Progenitor cell of endocrine pancreas (in vitro differentiated cells): ENCODE measurements at places on chromosomes 1 and 21. TPM values are rescaled to one million over a fixed set of nuclear protein-coding genes. Genes with fewer than 3 reads are reported as not detected.

The OR2M4 gene
- not detected in 2 replicates for total RNA-seq

The RHCE gene
- total RNA-seq = not detected in 2 replicates

The CBR3 gene
- total RNA-seq = not detected in 2 replicates

The TMEM81 gene
- total RNA-seq = 4.8 and 5.1 TPM in 2 replicates

The ILDR2 gene
- 1.4 and 1.7 TPM in 2 replicates for total RNA-seq

The SPRR2G gene
- not detected in 2 replicates for total RNA-seq

The AJAP1 gene
- 0.46 and 0.60 TPM in 2 replicates for total RNA-seq

The THEM5 gene
- total RNA-seq = not detected in 2 replicates

The UTS2 gene
- total RNA-seq = not detected in 2 replicates

The CD247 gene
- total RNA-seq = not detected in 2 replicates

The GBP1 gene
- total RNA-seq = not detected in 2 replicates

The BTBD8 gene
- 7.7 and 8.2 TPM in 2 replicates for total RNA-seq

DNA sequence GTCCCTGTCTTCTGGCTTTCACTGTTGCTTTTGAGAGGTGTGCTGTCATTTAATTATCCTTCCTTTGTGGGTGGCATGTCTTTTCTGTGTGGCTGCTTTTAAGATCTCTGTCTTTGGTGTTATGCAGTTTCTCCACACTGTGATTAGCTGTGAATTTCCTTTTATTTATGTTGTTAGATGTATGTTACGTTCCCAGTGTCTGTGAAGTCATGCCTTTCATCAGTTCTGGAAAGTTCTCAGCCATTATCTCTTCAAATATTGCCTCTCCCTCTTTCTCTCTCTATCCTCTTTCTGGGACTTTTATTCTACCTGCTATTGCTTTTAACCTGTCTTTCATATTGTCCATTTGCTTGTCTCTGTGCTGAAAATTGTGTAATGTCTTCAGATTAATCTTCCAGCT, 21.0 kb upstream of the CSF3R start:
- H3K4me1 ChIP-seq = no peaks in the 10 kb centered on the region
- H3K4me3 ChIP-seq = no peak overlapping the region
- no peaks in the 10 kb centered on the region for H3K27me3 ChIP-seq
- H3K36me3 ChIP-seq = no peaks in the 10 kb centered on the region
- H3K27ac ChIP-seq = no peak overlapping the region

DNA sequence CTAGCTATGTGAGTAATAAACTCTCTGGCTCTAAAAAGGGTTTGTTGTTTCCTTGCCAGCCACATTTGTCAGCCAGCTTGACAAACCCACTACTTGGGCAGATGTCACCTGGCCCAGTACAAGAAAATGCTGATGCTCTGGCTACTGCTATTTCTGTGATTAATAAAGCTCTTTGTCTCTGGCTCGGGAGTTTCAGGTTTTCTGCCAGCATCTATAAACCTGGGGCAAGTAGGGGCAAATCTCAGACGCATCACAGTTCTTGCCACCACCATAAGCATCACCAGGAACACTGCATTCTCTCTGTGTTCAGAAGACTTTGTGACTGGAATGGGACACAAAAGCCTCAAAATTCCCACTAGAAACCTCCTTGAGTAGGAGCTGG, 2.5 kb downstream of the ITLN2 start:
- no peaks in the 10 kb centered on the region for H3K36me3 ChIP-seq
- H3K27me3 ChIP-seq = no peaks in the 10 kb centered on the region
- peak overlapping the region; percentile 22 for H3K27ac ChIP-seq
- peaks cover 35% of the 10 kb centered on the region for H3K4me1 ChIP-seq
- no peak for DNase-seq

- peaks cover 52% of the 10 kb centered on the region for H3K27me3 ChIP-seq
- no peaks in the 10 kb centered on the region for H3K4me1 ChIP-seq
- no peak overlapping the region for H3K4me3 ChIP-seq
- DNase-seq = no peak
- no peak overlapping the region for H3K27ac ChIP-seq
- H3K36me3 ChIP-seq = peaks cover 1% of the 10 kb centered on the region
Measured at GRCh38 chr1:167440345-167440744, 78.0 kb downstream of the CD247 start.

DNA sequence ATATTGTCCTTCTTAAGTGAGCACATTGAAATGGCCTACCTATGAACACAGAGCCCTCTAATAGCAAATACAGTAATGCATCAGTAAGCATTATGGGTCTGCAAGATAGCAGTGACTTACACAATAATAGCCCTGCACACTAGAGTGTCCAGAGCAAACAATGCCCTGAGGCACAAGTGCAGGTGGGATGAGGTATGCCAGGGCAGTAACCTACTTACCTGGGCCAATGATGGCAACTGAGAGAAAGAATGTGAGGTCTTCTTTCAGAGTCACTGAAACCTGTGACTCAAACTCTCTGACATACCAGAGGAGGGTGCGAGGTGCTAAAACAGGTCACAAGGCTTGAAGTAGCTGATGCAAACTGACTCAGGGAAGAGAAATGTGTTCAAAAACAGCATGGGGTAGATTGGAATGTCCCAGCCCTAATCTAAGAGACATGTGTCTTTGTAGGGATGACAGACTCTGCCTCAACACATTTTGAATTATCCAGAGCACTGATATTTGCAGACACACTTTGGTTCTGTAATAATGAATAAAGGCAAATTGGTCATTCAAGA, 168.5 kb upstream of the RUNX1 start:
- no peak overlapping the region for H3K27ac ChIP-seq
- no peak for DNase-seq
- no peaks in the 10 kb centered on the region for H3K27me3 ChIP-seq
- H3K36me3 ChIP-seq = no peaks in the 10 kb centered on the region

DNA sequence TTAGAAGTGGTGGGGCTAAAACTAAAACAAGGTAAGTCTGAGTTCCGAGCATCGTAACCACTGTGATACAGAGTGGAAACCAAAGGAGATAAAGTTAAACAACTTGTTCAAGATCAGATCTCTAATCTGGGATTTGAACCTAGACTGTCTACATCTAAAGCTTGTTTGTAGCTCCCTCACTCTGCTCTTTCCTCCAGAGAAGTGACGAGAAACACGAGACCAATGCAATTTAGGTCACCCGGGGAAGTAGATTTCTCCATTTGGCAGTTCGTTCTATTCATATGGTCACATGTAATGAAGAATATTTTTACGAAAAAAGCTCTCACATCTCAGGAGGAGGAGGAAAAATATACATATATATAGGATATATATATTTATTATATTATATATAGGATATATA, 1.8 kb downstream of the ADORA3 start:
- peaks cover 4% of the 10 kb centered on the region for H3K27me3 ChIP-seq
- DNase-seq = no peak
- H3K36me3 ChIP-seq = no peaks in the 10 kb centered on the region
- H3K4me1 ChIP-seq = no peaks in the 10 kb centered on the region

DNA sequence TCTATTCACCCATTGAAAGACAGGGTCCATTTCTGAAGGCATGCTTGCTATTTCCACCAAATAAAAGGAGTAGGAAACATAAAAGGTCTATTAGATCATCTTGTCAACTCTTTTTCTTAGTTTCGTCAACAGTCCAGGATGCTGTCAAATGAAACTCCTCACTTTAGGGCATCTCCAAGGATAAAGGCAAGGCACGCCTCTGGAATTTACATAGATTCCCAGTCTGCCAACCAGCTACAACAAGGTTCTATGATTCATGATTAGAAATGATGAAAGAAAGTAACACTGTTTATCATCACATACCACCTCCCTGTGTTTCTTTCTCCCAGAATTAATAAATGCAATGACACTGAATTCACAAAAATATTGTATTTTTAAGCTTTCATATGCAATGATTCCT, 636.3 kb downstream of the LTN1 start:
- no peak overlapping the region for H3K4me3 ChIP-seq
- no peaks in the 10 kb centered on the region for H3K4me1 ChIP-seq
- no peak for DNase-seq
- no peaks in the 10 kb centered on the region for H3K36me3 ChIP-seq
- no peaks in the 10 kb centered on the region for H3K27me3 ChIP-seq

- DNase-seq = no peak
- no peak overlapping the region for H3K27ac ChIP-seq
- no peak overlapping the region for H3K4me3 ChIP-seq
- H3K36me3 ChIP-seq = no peaks in the 10 kb centered on the region
- H3K27me3 ChIP-seq = no peaks in the 10 kb centered on the region
- H3K4me1 ChIP-seq = peaks cover 3% of the 10 kb centered on the region
Measured at GRCh38 chr1:14897997-14898645, 255.4 kb upstream of the TMEM51 start.

DNA sequence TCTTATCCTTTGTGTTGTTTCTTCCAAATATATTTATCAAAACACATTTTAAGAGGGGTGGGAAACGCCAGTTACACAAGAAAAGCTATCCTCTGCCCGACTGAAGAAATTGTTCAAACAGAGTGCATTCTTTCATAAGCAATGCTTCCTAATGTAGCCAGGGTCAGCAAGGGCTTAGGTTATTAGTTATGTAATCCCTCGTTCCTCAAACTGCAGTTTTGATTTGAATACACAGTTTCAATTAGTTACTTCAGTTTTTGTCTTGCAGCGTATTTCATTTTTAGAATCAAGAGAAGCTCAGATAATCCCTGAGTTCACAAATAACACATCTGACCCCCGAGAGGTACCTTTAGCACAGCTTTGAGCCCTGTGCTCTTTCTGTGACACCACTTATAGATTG, 141.7 kb upstream of the NRIP1 start:
- no peaks in the 10 kb centered on the region for H3K27me3 ChIP-seq
- H3K36me3 ChIP-seq = no peaks in the 10 kb centered on the region
- no peak for DNase-seq
- no peak overlapping the region for H3K4me3 ChIP-seq
- H3K27ac ChIP-seq = no peak overlapping the region

DNA sequence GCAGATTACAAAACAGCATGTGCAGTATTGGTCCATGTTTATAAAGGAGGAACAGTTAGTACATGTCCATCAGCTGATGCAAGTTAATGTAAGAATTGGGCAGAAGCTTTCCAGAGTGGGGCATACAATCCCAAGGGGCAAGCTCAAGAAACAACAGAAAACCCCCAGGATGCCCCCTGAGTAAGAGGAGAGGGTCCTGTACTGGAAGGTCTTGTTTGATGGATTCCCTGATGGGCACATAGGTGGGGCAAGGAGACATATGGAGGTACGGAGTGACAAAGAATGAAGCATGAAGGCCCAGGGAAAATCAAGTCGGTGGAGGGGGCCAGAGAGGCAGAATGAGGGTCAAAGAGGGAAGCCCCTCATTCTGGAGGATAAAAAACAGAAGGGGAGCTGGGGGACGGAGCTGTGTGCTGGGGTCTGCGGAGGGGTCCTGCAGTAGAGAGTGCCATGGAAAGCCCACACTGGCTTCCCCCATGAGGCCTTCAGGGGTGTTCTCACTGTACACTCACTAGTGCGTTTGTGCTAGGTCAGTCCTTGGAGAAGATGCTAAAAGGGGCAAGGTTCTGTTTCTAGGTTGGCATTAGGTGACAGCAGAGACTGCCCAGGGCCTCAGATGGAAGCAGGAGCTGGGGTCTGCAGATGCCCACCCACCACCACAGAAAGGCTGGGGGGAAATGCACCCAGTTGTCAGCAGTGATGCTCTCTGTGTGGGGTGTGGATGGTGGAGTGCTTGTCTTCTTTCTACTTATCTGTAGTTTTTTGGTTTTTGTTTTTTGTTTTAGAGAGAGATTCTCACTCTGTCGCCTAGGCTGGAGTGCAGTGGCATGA, 12.5 kb upstream of the MATN1 start:
- H3K4me1 ChIP-seq = no peaks in the 10 kb centered on the region
- H3K27ac ChIP-seq = no peak overlapping the region
- H3K36me3 ChIP-seq = no peaks in the 10 kb centered on the region
- H3K27me3 ChIP-seq = peaks cover 13% of the 10 kb centered on the region

DNA sequence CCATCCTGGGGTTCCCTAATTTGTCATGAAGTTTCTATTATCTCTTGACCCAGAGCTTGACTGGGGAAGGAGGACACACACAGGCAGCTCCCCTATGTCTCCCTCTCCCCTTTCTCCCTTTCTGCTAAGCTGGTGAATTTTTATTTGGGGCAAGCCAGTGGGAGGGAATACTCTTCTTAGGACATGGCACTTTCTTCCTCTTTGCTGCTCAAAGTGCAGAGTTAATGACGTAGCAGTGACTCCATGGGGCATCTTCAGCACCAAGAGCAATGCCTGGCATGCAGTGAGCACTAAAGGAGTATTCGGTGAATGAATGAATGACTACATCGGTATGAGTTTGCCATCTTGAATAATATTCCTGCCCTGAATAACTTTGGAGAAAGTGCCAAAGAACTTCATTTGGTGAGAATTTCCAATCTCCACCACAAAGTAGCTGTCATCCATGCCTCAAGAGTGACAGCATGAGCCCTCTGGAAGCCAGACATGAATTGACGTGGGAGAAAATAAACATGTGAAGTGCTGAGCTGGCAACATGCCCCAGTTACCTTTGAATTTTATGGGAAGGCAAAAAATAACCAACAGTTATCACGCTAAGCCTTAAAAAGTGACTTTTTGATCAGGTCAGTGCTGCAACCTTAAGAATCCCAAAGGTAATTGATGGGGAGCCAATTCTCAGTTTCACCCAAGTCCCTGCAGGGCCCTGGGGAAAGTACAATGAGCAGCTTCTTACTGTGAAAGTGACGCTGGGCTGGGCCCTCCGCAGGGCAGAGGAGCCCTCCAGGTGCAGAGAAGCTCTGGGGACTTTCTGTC, 22.1 kb upstream of the ATF3 start:
- H3K36me3 ChIP-seq = no peaks in the 10 kb centered on the region
- DNase-seq = no peak
- H3K27me3 ChIP-seq = peaks cover 37% of the 10 kb centered on the region
- H3K27ac ChIP-seq = no peak overlapping the region

DNA sequence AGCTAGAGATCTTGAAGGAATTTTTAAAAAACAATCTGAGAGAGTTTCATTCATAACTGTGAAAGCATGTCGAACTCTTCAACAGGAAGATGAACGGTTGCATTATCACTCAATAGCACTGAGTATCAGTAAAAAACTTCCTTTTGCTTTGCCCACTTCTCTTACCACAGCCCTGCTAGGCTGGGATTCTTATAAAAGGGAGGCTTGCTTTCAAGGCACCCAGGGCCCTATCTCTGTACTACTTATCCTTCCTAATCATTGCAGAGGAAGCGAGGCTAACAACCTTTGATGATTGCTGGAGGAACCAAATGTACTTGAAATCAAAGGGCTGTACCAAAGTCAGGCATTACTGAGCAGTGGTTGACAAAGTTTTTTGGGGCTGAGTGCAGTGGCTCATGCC, 71.2 kb downstream of the SNRPE start:
- no peaks in the 10 kb centered on the region for H3K27me3 ChIP-seq
- no peaks in the 10 kb centered on the region for H3K36me3 ChIP-seq
- H3K27ac ChIP-seq = no peak overlapping the region
- no peak overlapping the region for H3K4me3 ChIP-seq
- DNase-seq = no peak

GRCh38 chr1:39926343-39926793, 24.7 kb upstream of the MYCL start:
- no peaks in the 10 kb centered on the region for H3K36me3 ChIP-seq
- peaks cover 13% of the 10 kb centered on the region for H3K4me1 ChIP-seq
- peak overlapping the region; percentile 42 for H3K27ac ChIP-seq
- no peak overlapping the region for H3K4me3 ChIP-seq

- H3K4me3 ChIP-seq = no peak overlapping the region
- no peaks in the 10 kb centered on the region for H3K4me1 ChIP-seq
- H3K27me3 ChIP-seq = no peaks in the 10 kb centered on the region
- DNase-seq = no peak
Measured at GRCh38 chr1:30868833-30869435, 39.6 kb downstream of the SDC3 start.
